ENCODE measurements at places on chromosomes 1 and 21.
A peak's percentile ranks its signal among the peaks of the same experiment; 100 is the strongest.

DNA sequence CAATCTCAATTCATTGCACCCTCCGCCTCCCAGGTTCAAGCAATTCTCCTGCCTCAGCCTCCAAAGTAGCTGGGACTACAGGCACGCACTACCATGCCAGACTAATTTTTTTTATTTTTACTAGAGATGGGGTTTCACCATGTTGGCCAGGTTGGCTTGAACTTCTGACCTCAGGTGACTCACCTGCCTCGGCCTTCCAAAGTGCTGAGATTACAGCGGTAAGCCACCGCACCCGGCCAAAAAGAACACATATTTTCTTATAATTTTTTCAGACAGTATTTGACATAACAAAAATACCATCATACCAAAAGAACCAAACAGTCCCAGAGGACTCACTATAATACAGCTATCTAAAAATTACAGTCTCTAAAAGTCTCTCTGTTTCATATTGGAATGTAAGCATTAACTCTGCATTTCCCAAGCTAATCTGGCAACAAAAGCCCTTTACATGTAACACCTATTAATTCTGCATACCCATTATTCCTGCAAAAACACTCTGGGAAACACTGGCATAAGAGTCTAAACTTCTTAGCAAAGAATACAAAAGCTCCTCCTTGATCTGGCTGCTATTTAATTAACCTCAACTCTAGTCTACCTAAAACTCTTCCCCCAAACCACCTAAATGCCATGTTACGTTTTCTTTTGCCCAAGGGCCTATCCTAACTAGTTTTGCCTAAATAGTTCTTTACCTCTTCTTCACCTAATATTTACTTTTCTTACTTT lies 26.9 kb downstream of the WDR26 start:
- no peak for DNase-seq

GRCh38 chr1:46526691-46527291 lies 24.7 kb downstream of the KNCN start:
- DNase-seq: peak; percentile 86

GRCh38 chr21:39020751-39021477 lies 162.3 kb downstream of the PSMG1 start:
- no peak for DNase-seq

- DNase-seq: no peak
These were observed 455.0 kb downstream of the BRINP3 start for GRCh38 chr1:190022709-190023108.

GRCh38 chr1:204241050-204241449 lies 27.3 kb upstream of the GOLT1A start:
- no peak for DNase-seq

DNA sequence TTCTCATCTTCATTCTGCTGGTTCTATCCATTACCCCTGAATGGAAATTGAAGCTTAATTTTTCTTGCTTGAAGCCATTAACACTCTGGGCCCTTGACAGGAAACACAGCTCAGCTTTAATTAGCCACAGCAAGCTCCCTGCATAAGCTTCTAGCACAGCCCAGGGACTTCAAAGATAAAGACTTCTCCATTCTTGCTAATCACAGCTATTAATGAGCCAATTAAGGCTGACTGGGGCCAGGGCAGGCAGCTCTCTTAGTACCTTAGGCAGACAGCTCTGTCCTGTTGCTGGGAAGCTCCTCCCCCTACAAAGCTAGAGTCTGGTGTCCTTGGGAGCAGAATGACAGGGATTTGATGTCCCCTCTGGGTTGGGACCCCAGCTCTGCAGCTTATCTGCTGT lies 27.9 kb upstream of the TRABD2B start:
- peak; percentile 58 for DNase-seq

DNA sequence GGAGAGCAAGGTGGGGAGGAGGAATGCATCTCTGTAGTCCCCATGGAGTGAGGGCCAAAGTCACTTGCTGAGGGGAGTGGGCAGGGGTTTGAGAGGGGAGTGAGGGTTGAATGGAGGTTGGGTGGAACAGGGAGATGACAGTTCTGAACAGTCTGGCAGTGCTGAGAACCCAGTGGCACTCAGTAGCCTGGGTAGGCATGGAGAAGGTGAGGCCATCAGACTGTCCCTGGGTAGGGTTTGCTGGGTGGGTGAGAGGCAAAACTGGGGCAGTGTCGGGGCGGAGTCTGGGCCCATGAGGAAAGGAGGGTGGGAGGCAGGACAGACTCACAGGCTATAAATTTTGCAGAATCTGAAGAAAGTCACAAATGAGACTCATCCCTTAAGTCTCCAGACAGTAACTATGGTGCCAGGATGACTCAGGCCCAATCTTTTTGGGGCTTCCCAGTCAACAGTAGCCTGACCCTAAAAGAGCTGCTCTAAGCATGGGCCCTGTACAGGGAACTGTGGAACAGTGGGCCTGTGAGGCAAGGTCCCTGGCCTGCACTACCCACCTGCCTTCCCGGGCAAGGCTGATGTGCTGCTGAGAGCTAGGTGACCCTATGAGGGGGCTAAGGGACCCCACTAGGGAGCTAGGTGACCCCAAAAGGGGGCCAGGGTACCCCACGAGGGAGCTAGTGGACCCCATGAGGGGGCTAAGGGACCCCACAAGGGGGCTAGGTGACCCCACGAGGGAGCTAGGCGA lies 51.0 kb upstream of the DMRTB1 start:
- DNase-seq: no peak

DNA sequence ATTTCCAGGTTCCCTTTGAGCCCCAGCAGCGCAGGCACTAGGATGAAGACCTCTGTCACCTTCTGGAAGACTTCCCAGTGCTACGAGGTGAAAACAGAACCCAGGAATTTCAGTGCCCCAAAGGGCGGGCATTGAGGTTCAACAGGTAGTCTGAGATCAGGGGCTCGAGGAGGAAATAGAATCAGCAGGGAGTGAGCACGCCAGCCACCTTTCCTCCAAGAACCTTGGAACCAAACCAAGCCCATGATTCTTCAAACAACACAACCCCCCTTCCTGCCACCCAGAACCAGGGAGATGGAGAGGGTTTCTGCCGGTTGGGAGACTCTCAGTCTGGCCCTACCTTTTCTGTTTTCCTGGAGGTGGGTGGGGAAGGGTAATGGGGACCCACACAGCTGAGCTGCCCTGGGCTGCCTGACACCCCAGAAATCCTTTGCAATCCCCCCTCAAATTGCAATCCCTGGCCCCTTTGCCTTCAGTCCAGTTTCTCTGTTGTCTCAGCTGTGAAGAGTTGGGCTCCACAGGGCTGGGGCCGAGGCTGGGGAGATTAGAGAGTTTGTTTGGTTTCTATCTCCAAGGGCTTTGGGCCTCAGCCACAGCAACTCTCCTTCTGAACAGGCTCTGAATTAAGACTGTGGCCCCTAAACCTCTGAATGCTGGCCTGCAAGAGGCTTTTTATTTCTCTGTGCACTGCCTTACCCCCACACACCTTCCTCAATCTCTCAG lies 11.9 kb downstream of the SLC41A1 start:
- no peak for DNase-seq

DNA sequence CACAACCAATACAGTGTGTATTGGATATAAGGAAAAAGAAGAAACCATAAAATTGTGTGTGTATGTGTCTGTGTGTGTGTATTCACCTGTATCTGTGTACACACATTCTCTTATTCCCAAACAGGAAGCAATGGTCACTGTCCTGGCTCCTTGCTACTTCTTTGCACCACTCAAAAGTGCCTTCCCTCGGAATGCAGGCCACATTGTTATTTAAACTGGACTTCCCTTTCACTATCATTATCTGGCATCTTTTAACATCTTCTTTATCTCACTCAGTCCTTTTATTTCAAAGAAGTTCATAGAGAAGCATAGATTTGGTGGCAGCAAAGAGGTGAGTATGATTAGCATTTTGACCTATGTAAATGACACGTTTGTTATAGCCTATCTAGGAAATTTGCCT lies 803.7 kb downstream of the NCAM2 start:
- DNase-seq: no peak

GRCh38 chr1:82266351-82266750 lies 465.6 kb downstream of the ADGRL2 start:
- no peak for DNase-seq

GRCh38 chr1:39153684-39154083 lies 50.8 kb upstream of the MACF1 start:
- no peak for DNase-seq

- DNase-seq: no peak
These were observed 11.8 kb downstream of the PATJ start for GRCh38 chr1:61753998-61754508.

- DNase-seq: no peak
These were observed 60.6 kb upstream of the CD1D start for GRCh38 chr1:158119976-158120653.

- DNase-seq: no peak
These were observed 29.6 kb downstream of the HTR6 start for GRCh38 chr1:19694298-19694697.

- no peak for DNase-seq
These were observed 86.8 kb downstream of the C21orf91 start for GRCh38 chr21:17732306-17732705.

- DNase-seq: no peak
These were observed 206.9 kb upstream of the FMN2 start for GRCh38 chr1:239884796-239885195.

- DNase-seq: no peak
These were observed 149.4 kb downstream of the RERE start for GRCh38 chr1:8667869-8668594.

DNA sequence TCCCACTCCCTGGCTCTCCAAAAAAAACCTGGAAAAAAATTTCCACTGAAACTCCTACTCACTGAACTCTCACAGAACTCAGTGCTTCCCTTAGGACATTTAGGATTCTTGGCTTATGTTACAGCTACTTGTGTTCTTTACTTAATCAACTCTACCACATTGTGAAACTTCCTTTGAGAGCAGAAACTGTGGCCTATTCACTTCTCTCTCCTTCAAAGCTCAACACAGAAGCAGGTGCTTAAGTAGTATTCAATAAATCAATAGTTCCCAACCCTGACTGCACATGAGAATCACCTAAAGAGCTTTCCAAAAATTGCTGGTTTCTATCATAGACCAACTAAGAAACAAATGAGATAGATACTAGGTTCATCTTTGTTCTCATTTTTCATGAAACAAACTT lies 67.9 kb upstream of the DMRTA2 start:
- DNase-seq: no peak

- no peak for DNase-seq
These were observed 22.1 kb downstream of the CDA start for GRCh38 chr1:20610970-20611369.

- DNase-seq: no peak
These were observed 340.1 kb downstream of the SETD4 start for GRCh38 chr21:35720208-35720731.

GRCh38 chr1:9721606-9722377 lies 70.3 kb downstream of the PIK3CD start:
- DNase-seq: peak; percentile 78

GRCh38 chr1:62530516-62531154 lies 66.7 kb upstream of the ANGPTL3 start:
- DNase-seq: no peak

DNA sequence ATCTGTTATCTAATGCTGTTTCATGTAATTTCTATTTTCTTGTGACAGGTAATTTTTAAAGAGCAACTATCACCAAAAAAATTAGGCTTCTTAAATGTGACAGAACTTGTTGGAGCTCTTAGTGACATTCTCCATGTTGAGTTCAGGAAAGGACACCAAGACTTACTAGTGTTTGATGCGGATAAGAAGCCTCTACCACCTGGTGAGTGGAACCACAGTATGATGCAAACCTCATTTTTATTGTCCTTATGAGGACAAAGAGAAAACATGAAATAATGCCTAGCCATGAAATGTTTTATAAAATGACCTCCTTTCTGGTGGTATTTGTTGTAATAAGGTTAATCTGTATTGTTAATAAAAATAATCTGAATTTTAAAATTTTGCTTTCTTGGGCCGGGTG lies 39.1 kb downstream of the TDRD5 start:
- no peak for DNase-seq

DNA sequence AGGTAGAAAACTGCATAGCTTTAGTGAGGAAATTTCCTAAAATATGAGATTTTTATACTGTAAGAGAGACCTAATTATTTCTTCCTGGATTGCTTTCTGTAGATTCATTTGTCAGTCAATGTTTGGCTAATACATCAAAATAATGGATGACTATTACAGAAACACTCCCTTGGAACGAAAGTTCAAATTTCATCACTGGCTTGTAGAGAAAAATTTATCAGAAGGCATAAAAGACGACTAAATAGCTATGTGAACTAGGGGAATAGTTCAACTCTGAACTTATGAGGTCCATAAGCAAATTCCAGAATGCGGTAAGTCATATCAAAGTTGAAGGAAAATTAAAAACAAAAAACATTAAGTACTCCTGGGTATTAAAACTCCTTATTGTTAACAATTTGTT lies 36.0 kb downstream of the WNT2B start:
- no peak for DNase-seq

GRCh38 chr1:189939967-189940366 lies 537.7 kb downstream of the BRINP3 start:
- DNase-seq: no peak

All from WERI-Rb-1 (cell line).